ENCODE measurements at places on chromosomes 13 and 19. TPM values are rescaled to one million over a fixed set of nuclear protein-coding genes. Genes with fewer than 3 reads are reported as not detected.

DNA sequence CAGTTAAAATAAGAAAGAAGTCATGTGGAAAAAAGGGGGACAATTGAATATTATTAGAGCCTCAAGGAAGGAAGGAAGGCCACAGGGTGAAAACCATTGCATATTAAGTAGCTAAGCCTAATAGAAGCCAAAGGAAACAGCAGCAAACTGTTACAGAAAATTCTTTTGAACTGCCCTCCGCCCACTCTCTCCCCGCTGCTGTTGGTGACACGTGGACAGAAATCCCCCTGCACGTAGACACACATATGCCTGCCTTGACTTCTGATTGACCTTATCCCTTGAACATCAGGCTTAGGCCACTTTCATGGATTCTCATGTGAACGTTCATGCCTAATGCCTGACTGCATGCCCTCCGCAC is 229.1 kb downstream of the KCNRG start:
- peak; percentile 16 for DNase-seq

- no peak for DNase-seq
These were observed 8.1 kb downstream of the FARP1 start for GRCh38 chr13:98150832-98151479.

- DNase-seq: no peak
These were observed 479 bp downstream of the TMEM150B start for GRCh38 chr19:55324662-55325061.

DNA sequence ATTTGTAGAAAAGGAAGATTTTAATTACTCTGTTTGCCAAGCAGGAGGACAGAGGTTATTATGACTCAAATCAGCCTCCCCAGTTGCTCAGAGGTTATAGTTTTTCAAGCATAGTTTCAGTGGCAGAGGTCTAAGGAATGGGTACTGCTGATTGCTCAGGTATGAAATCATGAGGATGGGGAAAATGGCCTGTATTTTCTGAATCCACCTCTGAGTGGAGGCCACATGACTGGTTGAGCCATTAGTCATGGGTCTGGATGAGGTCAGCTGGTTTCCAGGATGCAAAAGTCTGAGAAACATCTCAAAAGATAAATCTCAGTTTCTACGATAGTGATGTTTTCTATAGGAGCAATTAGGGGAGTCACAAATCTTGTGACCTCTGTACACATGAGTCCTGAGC is 62.8 kb upstream of the CEACAM8 start:
- peak; percentile 8 for DNase-seq

DNA sequence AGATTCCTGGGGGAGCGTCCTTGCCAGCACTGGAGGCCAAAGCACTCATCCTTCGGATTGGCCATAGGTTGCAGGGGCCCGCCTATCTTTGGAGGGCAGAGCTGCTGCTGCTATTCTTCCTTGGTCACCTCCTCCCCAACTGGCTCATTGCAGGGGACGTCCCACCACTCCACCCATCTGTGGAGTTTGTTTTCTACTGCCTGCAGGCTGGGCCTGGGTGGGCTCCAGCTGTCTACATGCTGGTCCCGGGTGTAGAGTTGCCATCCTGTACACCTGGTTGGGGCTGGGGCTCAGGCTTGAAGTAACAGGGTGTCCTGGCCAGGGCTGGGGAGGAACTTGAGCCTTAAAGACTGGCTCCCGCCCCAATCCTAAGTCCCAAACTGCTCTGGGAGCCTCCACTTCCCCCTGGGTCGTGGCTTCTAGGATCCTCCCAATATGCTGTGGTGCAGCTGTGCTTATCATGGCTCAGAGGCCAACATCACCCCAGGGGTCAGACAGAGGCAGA is 2.1 kb downstream of the RNF225 start:
- no peak for DNase-seq

DNA sequence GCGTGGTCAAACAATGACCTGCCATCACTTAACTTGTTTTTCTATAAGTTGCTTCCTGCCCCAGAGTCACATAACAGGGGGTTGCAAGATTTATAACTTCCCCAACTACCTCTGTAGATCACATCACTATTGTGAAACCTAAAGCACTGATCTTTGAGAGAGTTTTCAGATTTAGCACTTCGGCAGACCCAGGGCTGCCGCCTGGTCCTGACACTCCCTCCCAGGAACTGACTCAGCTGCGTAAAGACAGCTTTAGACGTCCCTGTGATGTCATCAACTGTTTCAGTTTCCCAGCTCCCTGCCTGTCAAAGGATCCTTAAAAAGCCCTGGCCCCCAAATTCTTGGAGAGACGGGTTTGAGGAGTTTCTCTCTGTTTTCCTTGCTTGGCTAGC is 33.3 kb downstream of the IGFL2 start:
- DNase-seq: peak; percentile 75

DNA sequence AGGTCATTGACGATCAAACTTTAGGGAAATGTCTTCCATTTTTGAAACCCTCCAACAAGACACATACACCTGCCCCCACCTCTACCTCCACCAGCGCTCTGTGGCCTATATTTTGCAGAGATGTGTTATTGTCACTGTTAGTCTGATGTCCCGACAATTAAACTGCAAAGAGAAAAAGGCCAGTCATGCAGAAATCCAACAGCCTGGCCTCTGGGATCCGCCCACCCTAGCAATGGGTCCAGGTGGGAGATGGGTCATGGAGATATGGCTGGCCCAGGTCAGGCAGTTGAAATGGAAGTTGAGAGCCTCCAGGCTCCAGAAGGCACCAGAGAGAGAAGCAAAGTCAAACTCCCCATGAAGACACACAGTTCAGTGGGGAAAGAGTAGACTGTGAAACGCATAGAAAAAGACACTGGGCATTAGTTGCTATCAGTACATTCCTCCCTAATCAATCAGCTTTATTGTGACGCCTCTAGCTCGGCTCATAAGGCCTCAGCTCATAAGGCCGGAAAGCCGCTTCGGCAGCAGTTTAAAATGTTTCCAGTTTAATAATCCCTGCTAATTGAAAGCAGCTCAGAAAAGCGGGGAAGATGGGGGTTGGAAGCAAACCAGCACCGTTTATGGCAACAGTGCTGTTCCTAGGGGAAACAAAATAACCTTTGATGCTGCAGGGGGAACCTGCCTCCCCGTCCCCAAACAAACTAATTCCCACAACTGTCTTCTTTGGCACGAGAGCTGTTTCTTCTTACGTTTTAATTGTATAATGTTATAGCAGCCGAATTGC is 239.7 kb upstream of the ZNF507 start:
- DNase-seq: no peak

DNA sequence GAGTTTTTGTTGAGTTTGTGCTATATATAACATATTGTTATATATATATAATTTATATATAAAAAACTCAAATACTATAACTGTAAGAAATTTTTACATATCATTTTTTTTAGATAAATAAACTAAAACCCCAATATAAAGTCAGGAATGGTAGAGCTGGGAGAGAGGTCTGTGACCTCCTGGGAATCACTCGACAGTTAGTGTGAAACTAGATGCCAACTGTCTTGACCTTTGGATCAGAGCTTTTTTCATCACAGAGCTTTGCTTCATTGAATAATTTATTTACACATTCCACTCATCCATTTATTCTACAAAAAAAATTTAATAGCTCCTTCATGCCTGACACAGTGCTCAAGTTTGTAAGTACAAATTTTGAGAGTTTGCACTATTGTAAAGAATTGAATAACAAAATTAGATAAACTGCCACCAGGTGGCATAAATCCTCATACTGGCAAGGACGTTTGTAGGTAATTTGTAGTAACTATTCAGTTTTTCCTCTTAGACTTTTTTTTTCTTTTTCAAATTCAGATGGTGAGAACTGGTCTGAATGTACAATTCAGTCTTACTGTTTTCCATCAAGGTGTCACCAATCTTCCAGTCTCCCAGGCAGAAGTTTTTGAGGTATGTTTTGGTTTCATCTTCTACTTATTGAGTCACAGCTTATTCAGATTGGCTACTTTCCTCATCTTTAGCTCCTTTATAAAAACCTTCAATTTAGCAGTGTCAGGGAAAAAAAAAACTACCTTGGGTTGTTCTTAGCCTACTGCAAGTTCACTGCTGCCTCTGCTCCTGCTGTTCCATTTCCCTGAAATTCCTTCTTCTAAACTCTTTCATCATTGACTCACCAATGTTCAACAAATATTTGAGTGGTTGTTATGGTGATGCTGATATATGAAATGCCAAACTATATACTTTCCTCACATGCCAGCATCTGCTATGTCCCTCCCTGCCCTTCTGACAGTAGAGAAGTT is 28.7 kb downstream of the LACC1 start:
- peak; percentile 74 for DNase-seq

GRCh38 chr19:30785458-30786137 is 413.4 kb downstream of the ZNF536 start:
- DNase-seq: no peak

DNA sequence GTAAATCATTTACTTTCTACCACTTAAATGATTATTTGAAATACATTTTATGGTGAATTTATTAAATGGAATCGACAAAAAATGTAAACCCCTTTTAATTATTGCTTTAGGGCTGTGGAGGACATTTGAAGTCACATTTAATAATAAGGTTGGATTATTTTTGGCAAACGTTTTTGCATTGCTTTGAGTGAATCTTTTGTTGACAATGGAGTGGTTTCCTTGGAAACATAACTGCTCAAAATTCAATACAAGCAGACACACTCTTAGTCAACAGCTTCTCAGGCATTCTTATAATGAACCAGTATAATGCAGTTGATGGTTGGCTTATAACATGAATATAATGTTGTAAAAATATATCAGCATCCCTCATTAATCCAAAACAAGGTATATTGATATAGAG is 104.7 kb downstream of the DCLK1 start:
- no peak for DNase-seq

- DNase-seq: no peak
These were observed 150.4 kb downstream of the GGACT start for GRCh38 chr13:100438059-100438788.

GRCh38 chr13:46795321-46795720 is 1.6 kb downstream of the ESD start:
- peak; percentile 22 for DNase-seq

DNA sequence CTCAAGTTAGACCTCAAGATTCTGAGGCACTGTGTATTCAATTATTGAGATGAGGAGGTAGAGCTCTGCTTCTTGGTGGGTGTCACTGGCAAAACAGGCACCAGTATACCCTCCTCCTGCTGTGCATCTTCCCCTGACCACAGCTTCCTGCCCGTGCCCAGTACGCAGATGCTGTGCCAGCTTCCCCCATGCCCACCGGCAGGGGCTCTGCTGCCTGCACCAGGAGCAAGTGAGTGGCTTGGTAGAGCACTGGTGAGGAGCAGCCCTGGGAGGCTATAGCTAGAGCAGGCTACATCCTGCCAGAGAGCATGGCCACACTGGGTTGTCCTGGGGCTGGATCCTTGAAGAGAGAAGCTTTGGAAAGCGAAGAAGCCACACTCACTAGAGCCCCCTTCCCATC is 21.0 kb upstream of the RNF17 start:
- no peak for DNase-seq

DNA sequence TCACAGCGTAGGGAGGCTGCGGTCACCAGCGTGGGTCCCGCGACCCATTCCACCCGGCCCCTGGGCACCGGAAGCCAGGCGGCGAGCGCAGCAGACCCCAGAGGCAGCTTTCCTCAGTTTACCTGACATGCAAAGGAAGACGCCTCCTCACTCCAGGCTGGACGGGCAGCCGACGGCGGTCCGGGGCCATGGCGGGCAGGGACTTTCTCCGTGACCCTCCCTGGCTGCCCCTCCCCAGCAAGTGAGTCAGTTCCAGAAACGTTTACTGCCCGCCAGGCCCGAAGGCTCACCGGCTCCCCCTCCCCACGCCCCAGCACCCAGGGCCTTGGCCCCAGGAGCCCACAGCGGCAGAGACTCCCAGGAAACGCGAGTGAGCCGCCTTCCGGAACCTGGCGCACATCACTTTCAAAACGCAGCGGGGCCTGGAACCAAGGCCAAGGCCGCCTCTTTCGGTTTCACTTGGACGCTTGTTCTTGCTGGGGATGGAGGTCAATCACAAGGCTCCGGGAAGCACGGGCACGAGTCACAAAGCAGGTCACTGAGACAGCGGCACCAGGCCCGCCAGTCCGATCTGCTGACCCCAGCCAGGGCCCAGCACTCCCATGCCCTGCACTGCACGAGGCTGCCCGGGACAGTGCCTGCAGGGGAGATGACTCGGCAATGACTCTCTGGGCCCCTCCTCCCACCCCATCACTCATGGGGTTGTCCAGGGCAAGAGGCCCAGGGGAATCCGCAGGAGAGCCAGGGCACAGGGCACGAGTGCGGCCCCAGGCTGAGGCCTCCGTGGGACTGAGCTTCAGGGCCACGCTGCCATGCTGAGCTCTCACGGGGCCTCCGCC is 5.3 kb downstream of the SBNO2 start:
- DNase-seq: peak; percentile 63

GRCh38 chr13:110907951-110908898 is 6.6 kb downstream of the ANKRD10 start:
- peak; percentile 82 for DNase-seq

DNA sequence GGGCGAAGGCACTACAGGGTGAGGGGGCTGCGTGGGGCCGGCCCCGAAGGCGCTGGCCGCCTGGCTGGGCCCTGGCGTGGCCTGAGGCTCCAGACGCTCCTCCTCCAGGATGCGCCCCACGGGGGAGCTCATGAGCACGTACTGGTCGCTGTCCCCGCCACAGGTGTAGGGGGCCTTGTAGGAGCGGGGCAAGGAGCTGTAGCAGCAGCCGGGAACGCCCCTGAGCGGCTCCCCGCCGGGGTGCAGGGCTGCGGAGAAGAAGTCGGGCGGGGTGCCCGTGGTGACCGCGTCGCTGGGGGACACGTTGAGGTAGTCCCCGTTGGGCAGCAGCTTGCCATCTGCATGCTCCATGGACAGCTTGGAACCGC is 3.0 kb downstream of the IRS2 start:
- DNase-seq: no peak

DNA sequence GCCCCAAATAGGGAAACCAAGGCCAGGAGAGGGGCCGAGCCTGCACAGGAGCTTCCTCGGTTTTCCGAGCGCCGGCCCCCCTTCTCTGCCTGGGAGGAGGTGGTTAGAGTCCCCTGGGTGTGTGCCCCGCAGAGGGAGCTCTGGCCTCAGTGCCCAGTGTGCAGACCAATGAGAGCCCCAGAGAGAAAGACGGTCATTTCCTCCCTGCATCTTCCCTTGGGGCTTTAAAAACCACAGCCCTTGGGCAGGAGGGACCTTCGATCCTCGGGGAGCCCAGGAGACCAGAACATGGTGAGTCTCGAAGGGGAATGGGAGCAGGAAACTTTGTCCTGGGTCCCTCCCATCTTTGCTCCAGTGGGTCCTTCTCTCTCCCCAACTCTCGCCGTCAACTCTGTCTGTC is at the start of gene C5AR1:
TSS of gene C5AR1 (plus strand) at position 254 of the 400 bp plus-strand sequence. CDS start at position 289, 35 bp downstream.
- no peak for DNase-seq

DNA sequence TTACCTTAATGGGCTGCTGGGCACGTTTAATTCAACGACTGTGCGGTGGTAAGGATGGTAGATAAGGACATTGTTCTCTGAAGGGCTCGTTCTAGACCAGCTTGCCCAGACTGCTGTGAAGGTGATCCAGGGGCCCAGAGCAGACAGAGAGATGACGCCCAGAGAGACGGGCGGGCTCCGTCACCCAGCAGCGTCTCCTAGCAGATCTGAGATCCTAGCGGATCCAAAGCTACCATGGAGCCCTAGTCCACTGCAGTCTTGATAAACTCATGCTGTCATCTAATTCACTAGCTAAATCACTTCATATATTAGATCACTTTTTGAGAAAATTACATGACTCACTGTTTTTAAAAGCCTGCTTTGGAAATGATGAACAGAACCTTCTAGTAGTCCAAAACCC is 21.5 kb downstream of the COL4A2 start:
- no peak for DNase-seq

DENND1C gene
- 0.19 TPM for total RNA-seq

ZIC5 gene
- total RNA-seq: 0.17 TPM

HPN gene
- 0.31 TPM for total RNA-seq

NLRP11 gene
- not detected for total RNA-seq

ZNF497 gene
- total RNA-seq: 0.55 TPM

Measured in astrocyte (in vitro differentiated cells and primary cell).